ENCODE measurements at places on chromosomes 2 and 18. TPM values are rescaled to one million over a fixed set of nuclear protein-coding genes. Genes with fewer than 3 reads are reported as not detected.

DNA sequence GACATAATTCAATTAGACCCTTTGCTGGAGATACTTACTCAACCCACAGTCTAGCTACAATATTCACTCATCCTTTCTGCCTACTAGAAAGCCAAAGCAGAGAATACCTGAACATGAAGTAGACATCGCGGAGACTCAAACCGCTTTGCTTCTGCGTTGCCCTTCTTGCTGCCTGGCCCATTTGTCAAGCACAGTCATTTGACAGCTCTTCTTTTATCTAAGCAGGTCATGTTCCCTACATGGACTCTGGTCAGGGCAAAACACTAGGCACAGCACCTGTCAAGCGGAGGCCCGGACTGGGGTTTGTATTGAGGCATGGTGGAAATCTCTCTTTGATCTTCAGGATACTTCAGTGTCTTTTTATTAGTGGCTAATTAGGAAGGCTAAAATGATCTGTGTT is 89.7 kb downstream of the FARSB start:
- no peak for DNase-seq

GRCh38 chr2:12045864-12046291 is 299.4 kb downstream of the LPIN1 start:
- DNase-seq: no peak

GRCh38 chr2:120561379-120562035 is 174.2 kb upstream of the GLI2 start:
- no peak for DNase-seq

DNA sequence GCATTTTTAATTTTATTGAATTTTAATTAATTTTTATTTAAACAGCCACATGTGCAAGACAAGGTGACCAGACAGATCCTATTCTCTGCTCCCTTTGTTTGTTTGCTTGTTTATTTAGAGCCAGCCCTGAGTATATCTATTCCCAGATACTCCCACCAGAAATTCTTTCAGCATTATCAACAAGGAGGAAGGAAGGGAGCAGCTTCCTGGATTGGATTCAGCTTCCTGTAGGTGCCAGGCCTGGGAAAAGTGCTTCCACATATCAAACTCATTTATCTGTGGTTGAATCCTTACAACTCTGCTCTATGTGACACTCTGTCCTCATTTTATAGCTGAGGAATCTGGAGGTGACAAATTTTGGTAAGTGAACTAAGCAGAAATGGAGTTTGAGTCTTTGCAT is 60.5 kb upstream of the KLF7 start:
- peak; percentile 60 for DNase-seq

GRCh38 chr2:13986119-13986720 is 646.3 kb upstream of the LRATD1 start:
- no peak for DNase-seq

DNA sequence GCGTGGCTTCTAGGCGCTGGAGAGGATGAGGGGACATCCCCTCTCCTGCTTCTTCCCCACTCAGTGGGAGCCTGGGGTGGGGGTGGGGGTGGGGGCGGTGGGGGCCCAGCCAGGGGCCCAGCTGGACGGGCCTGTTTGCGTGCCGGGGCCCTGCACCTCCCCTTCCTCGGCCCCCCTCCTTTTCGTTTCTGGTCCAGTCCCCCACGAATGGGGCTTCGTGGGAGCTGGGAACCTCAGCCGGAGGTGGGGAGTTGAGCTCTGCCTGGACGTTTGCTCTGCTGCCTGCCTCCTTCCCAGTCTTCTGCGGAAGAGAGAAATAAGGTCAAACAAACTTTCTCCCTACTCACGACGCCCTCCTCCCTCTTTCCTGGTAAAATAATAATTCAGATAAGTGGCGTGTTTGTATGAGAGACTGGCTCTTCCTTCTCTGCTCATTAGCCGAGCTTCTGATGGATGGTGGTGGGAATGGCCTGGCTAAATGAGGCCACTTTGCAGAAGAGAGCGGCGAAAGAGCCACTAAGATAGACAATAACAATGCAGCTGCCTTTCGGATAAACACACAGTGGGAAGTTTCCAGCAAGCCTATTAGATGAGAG is 782 bp downstream of the MTA3 start:
- peak; percentile 28 for DNase-seq

- peak; percentile 66 for DNase-seq
These were observed 41.2 kb downstream of the RPL37A start for GRCh38 chr2:216539791-216540241.

DNA sequence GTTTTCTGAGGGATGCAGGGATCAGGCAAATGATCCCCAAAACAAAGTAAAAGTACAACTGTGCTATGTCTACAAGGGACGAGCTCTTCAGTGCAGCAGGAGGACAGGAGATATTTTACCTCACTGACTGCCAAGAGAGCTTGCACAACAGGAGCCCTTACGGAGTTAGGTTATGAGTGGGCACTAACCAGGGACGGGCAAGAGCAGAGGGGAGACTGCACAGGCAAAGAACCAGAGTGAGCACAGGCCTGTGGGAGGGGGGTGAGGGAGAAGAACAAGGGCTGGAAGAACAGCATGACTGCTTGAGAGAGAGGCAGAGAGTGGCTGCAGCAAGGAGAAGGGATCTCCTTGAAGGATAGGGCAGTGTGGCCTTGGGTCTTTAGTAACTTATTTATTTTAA is 101.1 kb upstream of the PID1 start:
- no peak for DNase-seq

DNA sequence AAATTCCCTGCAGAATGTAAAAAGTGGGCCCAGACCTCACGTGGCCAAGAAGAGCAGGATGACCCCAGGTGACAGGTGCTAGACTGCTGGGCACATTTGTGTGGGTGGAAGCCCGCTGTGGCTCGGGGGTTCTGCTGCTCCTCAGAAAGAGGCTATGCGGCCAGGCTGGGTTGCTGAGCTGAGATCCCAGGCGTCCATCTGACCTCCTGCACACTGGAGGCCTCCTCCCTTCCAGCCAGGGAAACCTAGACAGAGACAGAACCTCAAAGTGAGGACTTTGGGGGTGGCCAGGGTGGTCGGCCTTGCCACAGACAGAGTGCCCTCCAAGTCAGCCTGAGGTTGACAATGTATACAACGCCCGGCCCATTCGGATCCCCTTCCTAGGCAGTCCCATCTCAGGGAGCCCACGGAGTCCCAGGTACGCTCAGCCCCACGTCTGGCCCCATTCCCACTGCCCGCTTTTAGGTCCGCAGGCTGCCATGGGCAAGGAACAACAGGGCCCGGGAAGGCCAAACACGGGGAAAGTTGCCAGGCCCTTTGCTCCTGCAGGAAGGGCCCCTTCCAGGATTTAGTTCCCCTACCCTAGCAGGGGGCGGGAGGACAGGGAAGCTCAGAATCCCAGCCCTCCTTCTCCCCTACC is 75.6 kb downstream of the KIAA2012 start:
- DNase-seq: no peak

DNA sequence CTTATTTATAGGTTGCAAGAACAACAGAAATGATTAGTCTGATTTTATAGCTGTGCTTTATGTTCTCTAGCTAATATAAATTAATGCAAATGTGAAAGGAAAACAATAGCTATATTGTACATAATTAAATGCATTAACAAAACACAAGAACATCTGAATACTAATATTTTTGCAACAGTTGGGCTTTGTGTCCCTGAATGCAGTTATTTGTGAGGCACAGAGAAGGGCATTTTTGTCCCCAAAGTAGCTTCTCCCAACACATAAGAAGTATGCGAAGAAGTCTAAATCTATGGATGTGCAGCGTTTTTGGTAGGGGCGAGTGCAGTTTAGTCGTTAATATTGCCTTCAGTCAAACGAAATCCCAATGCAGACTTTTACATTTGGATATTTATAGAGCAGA is 110.0 kb downstream of the MBP start:
- no peak for DNase-seq

Gene UGT1A10
- total RNA-seq: not detected

Gene SCN3A
- 33.1 TPM for total RNA-seq

Gene C2orf72
- 2.0 TPM for total RNA-seq

Gene GPR45
- not detected for total RNA-seq

Gene DNER
- 0.44 TPM for total RNA-seq

Gene ALKAL2
- not detected for total RNA-seq

Gene SDC1
- 0.40 TPM for total RNA-seq
